NCI-H69 (cell line): ENCODE measurements at places on chromosomes 16 and 17.

GRCh38 chr16:59881376-59881775 lies 1147.3 kb upstream of the GOT2 start:
- no peak for DNase-seq

GRCh38 chr17:80474961-80475909 lies 1.2 kb downstream of the NPTX1 start:
- peak; percentile 51 for DNase-seq

DNA sequence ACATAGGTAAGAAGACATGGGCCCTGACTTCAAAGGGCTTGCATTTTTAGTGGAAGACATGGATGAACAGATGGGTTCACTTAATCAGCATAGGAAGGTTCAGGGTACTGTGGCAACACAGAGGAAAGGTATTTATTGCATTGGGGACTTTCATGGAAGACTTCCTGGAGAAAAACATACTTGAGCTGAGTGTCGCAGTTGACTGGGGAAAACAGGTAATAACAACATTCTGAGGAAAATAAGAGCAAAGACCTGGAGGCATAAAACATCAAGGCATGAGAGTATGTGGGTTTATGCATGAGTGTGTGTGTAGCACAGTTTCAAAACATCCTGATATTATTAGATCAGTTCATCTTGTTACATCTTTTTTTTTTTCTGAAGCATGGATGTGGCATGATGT lies 82.7 kb downstream of the MAP2K6 start:
- DNase-seq, result no peak

DNA sequence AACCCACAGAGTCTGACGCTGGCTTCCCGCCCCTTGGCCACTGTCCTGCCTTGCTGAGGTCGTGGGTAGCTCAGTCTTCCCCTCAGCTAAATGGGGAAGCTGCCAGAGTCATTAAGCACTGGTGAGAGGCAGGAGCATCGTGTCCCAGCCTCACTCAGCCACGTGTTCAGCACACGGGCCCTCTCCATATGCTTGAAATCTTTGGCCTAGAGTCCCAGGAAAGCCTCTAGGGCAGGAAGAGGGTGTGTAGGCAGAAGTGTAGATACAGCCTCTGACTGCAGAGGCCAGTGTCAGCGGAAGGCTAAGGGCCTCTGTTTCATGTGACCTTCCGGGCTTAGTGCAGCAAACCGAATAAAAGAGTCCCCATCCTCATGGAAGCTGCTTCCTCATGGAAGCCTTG lies 4.1 kb downstream of the DHODH start:
- no peak for DNase-seq
